SJSA1 (cell line): ENCODE measurements at places on chromosomes 3 and 15. TPM values are rescaled to one million over a fixed set of nuclear protein-coding genes. Genes with fewer than 3 reads are reported as not detected.

Gene NAA80
- 0.47 and 2.2 TPM in 2 replicates for total RNA-seq

Gene FMN1
- total RNA-seq, result 2.3 and 2.4 TPM in 2 replicates

Gene WDR6
- total RNA-seq, result 35.5 and 36.8 TPM in 2 replicates

Gene UACA
- total RNA-seq, result 26.8 and 27.8 TPM in 2 replicates

Gene TEX55
- not detected in 2 replicates for total RNA-seq

Gene SPATA12
- total RNA-seq, result not detected in 2 replicates

Gene SOX14
- not detected in 2 replicates for total RNA-seq

Gene CYP8B1
- not detected in 2 replicates for total RNA-seq

Gene GPR156
- 0.34 and 0.61 TPM in 2 replicates for total RNA-seq

Gene C3orf20
- total RNA-seq, result not detected in 2 replicates

Gene CISH
- 0.92 TPM in 1 of 2 replicates, not detected in the other for total RNA-seq

Gene GOLGA8Q
- total RNA-seq, result 0.45 TPM in 1 of 2 replicates, not detected in the other

Gene TRANK1
- total RNA-seq, result 0.91 and 2.4 TPM in 2 replicates

Gene P3H2
- 166 and 188 TPM in 2 replicates for total RNA-seq

Gene EPHA6
- total RNA-seq, result not detected in 2 replicates

Gene HRG
- total RNA-seq, result not detected in 2 replicates

Gene PPP1R14D
- not detected in 2 replicates for total RNA-seq

Gene ZNF80
- total RNA-seq, result not detected in 2 replicates

Gene SLC7A14
- total RNA-seq, result not detected in 2 replicates

Gene SLC28A2
- not detected in 2 replicates for total RNA-seq

Gene TIGIT
- not detected in 2 replicates for total RNA-seq

Gene CELSR3
- under 0.01 and 0.26 TPM in 2 replicates for total RNA-seq

Gene SYNPR
- total RNA-seq, result not detected in 2 replicates

Gene SLC38A3
- total RNA-seq, result not detected in 2 replicates

Gene IRAK2
- 2.8 and 4.7 TPM in 2 replicates for total RNA-seq

Gene GOLGA6B
- not detected in 2 replicates for total RNA-seq

Gene ASTE1
- total RNA-seq, result 4.9 TPM in 2 replicates

Gene ELP6
- total RNA-seq, result 28.7 and 39.1 TPM in 2 replicates

Gene RTP1
- total RNA-seq, result not detected in 2 replicates

Gene DNAH12
- total RNA-seq, result not detected in 2 replicates

Gene CADPS
- total RNA-seq, result not detected in 2 replicates

Gene ARID3B
- total RNA-seq, result 0.44 and 1.4 TPM in 2 replicates

Gene P2RY13
- not detected in 2 replicates for total RNA-seq

Gene SLC6A6
- total RNA-seq, result 36.0 and 49.4 TPM in 2 replicates

Gene PLA2G4D
- not detected in 2 replicates for total RNA-seq

Gene FAM174B
- total RNA-seq, result 0.05 TPM in 1 of 2 replicates, not detected in the other

Gene RASGRP1
- total RNA-seq, result not detected in 2 replicates

Gene ZNF660
- 2.6 and 4.3 TPM in 2 replicates for total RNA-seq

Gene PPARG
- 0.39 and 1.3 TPM in 2 replicates for total RNA-seq

Gene SERPINI2
- not detected in 2 replicates for total RNA-seq

Gene ANKRD63
- total RNA-seq, result 11.4 and 13.6 TPM in 2 replicates

Gene CACNA2D2
- total RNA-seq, result not detected in 2 replicates

Gene KLF13
- 60.4 and 62.4 TPM in 2 replicates for total RNA-seq

Gene ABCC5
- total RNA-seq, result 9.1 and 9.6 TPM in 2 replicates

Gene SCG3
- total RNA-seq, result not detected in 2 replicates

Gene STRIT1
- total RNA-seq, result not detected in 2 replicates

Gene ERICH6
- total RNA-seq, result not detected in 2 replicates

Gene DISP2
- total RNA-seq, result 0.21 and 0.28 TPM in 2 replicates

Gene PHC3
- 22.2 and 31.3 TPM in 2 replicates for total RNA-seq

Gene NEIL1
- 0.29 and 1.6 TPM in 2 replicates for total RNA-seq

Gene KLHL6
- total RNA-seq, result not detected in 2 replicates

Gene DPH3
- total RNA-seq, result 12.6 and 25.0 TPM in 2 replicates

Gene RASGRF1
- 0.24 TPM in 1 of 2 replicates, not detected in the other for total RNA-seq

Gene DCLK3
- total RNA-seq, result not detected in 2 replicates

Gene TMF1
- 11.8 and 19.5 TPM in 2 replicates for total RNA-seq

Gene SEMA3F
- total RNA-seq, result 0.58 and 1.9 TPM in 2 replicates

Gene ITGA11
- 0.34 and 2.0 TPM in 2 replicates for total RNA-seq
